RKO (cell line): ENCODE measurements at places on chromosomes 2 and 18.

- no peak for DNase-seq
Observed at GRCh38 chr2:42908518-42909200, 116.3 kb upstream of the HAAO start.

DNA sequence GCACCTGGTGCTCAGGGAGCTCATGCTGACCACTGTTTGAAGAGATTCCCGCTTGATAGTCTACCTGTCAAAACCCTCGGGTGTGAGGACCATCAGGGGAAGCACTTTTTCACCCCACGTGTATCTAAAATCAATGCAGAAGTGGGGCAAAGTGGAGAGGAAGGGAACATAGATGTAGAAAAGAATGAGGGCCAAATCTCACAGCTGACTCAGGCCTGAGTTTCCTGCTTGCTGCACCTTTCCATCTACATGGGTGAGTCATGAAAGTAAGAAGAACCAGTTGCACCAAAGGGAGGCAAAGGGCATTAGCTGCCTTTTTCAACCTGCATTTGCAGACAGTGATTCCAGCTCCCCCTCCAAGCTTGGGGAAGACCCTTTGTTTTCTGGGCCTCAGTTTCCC lies 100.2 kb upstream of the MYCN start:
- DNase-seq: no peak

- no peak for DNase-seq
Observed at GRCh38 chr18:43077510-43078308, 37.8 kb downstream of the RIT2 start.

- DNase-seq: no peak
Observed at GRCh38 chr18:56096861-56097260, 508.9 kb upstream of the TCF4 start.

DNA sequence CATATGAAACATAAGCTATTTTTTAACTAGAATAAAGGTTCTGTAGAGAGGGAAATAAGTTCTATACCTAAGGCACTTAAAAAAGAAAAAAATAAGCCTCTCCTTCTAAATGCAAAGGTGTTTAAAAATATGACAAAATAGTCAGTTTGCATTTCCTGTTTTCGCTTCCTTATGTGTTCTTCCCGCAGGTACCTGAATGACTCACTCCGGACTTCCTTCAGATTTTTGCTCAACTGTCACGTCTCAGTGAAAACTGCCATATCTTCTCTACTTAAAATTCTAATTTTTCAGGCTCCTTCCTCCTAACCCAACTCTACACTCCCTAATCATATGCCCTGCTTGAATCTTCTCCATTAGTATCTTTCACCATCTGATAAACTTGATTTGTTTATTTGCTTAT lies 1333.1 kb downstream of the LRP1B start:
- DNase-seq: no peak

DNA sequence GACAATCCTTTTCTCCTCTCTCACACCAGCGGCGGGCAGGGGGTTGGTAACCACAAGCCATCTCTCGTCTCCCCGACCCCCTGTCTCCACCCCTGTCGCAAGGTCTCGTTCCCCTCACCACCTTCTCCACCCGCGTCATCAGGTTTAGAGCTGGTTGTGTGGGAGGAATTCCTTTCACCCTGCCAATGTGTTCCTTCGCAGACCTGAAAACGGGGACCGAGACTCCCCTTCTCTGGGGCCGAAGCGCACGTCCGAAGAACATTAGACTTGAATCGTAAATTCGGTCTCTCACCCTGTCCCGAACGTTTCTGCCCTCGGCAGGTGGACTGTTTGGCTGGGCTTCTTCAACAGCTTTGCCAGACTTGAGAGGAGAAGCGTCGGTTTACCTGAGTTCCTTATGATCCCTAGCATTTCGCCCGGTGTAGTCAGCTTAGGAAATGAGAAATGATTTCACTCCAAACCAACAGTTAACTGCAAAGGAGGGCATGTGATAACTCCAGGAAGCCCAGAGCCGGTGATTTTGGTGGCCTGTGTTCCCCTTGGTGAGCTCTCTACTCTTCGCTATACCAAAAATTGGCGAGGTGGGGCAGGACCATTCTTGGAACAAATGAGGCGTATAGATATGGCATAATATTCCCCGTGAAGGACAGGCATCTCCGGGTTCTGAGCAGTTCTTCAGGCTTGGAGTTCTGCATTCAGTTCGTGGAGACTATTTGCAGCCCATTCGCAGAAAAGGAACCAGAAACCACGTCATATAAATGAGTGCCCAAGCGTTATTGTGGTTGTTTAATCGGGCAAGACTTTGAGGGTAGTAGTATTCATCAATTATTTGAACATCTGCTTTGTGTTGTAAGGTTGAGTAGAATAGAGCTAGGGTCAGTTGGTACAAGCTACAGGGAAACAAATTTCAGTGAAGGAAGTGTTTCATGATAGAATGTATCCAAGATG lies 694 bp downstream of the CFAP36 start:
- peak; percentile 59 for DNase-seq

DNA sequence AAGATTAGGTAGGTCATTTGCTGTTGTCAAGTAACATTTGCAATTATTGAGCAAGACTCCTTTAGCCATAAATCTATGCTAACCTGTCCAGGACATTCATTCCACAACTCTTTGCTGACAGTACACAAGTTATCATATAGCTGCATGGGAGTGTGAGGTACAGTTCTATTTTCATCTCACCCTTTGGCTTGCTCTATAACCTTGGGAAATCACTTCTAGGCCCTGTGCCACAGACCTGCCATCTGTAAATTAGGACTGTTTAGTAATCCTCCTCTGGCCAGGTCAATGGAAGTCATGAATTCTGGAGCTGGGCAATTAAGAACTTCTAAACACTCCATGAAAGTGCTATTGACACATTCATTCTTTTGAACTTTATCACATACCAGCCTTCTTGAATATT lies 34.6 kb upstream of the PAIP2B start:
- DNase-seq: no peak

DNA sequence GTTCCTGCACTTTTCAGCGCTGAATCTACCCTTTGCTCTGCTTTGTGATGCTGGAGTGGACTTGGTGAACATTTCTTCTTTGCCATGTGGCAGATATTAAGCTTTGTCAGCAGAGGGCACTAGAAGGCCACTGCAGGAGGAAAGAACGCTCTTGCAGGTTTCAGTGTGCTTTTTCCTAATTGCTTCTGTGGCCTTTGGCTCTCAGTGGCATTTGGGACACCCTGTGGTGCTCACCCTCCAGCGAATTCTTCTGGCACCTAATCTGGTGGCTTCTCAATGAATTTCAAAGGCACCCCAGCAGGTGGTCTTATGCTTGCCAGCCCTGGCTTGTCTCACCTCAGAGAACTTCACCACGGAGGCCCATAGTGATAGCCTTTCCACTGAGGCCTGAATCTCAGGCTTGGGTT lies 146.7 kb downstream of the MYO3B start:
- DNase-seq: peak; percentile 53

DNA sequence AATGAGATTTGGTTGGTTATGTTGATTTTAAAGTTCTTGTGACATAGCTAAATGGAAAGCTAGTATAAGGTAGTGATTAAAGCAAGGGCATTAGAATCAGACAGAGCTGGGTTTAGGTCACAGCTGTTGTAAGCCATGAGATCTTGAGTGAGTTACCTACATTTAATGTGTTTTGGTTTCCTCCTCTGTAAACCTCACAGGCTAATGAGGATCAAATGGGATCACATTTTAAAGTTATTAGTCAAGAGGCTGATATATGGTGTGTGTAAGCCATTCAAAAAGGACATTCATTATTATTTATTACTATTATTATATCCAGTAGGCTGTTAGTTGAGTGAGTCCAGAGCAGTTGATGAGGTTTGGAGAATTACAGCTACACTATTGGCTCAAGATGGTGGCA lies 416.2 kb downstream of the IRS1 start:
- DNase-seq: no peak

GRCh38 chr2:74051504-74051903 lies 66.8 kb downstream of the TET3 start:
- DNase-seq: no peak

DNA sequence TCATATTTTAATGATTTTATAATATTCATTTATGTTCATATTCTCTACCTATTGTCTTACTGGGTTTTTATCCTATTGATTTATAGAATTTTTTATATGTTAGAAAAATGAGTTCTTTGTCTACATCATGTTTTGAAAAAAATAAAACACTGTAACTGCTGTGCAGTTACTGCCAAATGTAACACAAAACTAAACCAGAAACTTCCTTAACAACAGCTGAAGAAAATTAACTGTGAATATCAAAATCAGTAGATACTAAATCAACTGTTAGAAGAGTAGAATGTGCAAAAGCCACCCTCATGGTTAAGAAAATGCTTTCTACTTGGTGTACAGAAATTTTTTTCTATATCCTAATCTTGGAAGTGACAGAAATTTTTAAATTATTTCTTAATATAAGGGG lies 69.5 kb downstream of the PTRHD1 start:
- no peak for DNase-seq

DNA sequence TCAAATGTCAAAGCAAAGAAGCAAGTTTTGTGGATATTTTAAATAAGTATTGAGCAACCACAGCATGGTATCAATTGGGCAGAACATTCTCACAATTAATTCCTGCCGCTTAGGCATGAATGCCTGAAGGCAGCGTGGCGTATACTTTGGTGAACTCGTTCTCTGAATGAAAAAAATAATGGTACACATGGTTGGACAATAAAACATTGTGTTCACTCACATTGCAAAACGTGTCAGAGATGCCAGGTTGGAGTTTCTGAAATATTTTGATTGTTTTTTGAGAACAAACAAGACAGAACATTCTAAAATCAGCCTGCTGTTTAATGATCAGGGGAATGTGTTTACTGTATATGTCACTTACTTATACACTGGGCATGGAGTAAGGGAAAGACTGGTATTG lies 254.2 kb downstream of the CDH2 start:
- no peak for DNase-seq

- DNase-seq: no peak
Observed at GRCh38 chr18:9091066-9091476, 11.4 kb upstream of the NDUFV2 start.

DNA sequence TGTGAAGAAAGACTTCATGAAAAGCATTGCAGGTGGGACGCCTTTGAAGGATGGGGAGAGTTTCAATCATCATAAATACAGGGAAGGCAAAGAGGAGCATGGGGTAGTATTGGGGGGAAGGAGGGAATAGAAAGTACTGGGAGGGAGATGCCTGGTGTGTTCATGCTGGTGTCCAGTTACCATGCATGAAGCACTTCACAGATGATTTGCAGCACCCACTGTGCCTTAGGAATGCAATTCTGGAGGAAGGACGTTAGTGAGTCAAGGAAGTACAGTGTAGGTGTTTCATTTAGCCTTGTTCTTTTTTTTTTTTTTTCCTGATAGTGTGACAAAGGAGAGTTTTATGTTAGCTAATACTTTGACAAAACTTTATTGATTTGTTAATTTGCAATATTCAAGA lies 36.8 kb downstream of the ADAM23 start:
- no peak for DNase-seq

GRCh38 chr2:14554849-14555545 lies 77.5 kb upstream of the LRATD1 start:
- no peak for DNase-seq

DNA sequence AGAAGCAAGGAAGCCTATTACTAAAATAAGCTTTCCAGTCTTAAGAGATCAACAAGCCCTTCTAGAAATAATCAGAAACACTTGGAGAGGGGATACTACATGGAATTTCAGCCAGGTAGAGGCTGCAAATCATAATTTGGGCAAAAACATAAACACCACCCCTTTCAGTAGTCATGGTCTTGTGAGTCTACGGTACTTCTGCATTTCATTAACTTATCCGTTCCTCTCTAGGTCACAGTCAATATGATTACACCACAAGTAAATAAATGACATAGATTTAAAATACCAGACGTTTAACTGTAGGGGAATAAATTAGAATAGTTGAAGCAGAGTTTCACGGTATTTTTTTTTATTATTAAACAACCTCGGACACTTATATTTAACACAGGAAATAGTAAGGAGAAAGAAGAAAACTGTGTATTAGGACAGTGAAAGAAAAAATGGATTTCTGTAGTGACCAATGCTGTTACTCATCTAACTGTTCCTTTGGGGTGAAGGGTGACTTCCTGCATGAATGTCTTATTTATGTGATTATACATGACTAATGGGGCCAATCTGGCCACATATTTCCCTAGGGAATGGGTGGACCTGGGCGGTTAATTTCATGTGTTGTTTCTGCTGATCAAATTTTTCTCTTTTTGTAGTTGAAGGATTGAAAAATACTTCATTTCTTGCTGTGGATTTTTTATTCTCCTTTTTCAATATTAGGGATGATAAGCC lies 456.6 kb upstream of the UBE2E3 start:
- DNase-seq: peak; percentile 61

DNA sequence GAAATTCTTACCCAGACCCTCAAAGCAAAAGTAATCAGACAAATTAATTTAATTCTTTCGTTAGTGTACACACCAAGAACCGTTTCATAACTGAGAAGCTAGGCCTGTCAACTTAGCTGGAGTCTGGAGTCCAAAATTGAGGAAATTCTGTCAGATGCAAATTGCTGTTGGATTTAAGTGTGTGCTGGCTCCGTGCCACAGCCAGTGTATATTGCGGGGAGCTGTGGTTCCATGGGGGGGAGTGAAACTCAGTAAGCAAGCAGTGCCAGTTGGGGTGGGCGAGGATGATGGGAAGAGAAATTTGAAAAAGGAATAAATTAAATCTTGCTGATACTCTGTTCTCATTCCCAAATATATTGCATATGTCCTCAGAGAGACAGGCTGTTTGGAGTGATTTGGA lies 4.0 kb downstream of the ARPC2 start:
- no peak for DNase-seq

DNA sequence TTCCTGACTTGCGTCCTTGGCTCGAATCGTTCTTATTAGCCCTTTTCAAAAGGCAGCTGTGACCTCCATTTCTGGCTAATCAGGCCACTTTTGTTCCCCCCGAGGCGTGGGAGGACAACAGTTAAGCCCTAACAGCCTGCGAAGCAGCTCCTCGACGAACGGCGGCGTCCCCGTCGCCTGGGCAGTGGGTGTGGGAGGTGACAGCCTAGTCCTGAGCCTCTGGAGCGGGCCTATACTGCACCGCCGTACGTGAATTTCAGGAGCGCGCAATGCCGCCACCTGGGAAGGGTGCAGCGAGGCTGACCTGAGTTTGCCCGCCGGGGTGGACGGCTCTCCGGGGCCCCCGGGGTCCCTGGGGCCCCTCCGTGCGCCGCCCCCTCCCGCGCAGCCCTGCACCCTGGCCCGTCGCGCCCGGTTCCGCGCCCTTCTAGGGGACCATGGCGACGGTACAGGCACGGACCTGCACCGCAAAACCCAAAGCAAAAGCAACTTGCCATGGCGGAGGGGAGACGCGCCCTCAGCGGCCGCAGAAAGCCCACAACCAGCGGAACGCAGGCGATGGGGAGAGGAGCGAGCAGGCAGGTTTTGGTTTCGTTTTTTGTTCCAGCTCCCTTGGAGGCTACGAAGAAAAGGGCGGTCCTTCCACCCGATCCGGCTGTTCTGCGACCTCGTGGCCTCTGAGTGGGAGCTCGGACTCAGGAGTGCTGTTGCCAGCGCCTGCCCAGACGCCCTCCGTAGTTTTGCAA lies at the start of gene RBM43:
TSS of gene RBM43 (minus strand) at position 633 of the 746 bp plus-strand sequence. CDS start at position 497, 136 bp downstream.
- peak; percentile 90 for DNase-seq

- DNase-seq: no peak
Observed at GRCh38 chr2:223835701-223836532, 1.5 kb downstream of the AP1S3 start.
